ENCODE measurements at places on chromosomes 2 and 18.

DNA sequence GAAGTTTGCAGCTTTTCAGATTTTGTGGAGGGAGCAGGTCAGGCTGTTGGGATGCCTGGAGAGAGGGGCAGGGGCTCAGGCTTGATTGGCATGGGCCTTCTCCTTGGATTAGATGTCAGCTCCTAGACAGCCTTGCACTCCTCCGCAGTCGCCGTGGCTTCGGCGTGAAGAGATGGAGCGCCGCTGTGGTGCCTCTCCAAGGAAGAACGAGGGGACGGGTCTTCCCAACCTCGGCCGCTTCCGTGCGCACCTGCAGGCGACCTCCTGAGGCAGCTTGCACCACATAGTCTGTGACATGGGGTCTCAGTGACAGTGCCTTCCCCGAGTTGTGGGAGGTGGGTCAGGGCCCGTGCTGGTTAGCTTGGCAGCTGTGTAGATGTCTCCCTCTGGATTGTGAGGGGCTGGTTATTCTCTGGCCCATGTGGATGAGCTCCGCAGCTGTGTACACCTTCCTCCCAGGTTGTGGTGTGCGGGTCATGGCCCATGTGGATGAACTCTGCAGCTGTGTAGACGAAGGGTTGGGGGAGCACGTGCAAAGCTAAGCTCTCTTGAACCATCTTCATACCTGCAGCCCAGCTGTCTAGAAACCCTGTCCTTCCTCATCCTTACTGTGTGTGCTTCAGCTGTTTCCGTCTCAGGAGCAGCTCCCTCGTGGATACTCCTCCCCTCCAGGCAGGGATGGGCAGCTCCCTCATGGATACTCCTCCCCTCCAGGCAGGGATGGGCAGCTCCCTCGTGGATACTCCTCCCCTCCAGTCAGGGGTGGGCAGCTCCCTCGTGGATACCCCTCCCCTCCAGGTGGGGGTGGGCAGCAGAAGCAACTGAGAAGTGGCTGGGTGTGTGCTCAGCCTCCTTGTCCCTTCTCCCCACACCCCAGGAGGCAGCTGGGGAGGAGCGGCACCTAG, 170.3 kb downstream of the LDLRAD4 start:
- no peak for DNase-seq

- no peak for DNase-seq
Observed at GRCh38 chr2:109489296-109489695, 124.5 kb downstream of the SEPTIN10 start.

DNA sequence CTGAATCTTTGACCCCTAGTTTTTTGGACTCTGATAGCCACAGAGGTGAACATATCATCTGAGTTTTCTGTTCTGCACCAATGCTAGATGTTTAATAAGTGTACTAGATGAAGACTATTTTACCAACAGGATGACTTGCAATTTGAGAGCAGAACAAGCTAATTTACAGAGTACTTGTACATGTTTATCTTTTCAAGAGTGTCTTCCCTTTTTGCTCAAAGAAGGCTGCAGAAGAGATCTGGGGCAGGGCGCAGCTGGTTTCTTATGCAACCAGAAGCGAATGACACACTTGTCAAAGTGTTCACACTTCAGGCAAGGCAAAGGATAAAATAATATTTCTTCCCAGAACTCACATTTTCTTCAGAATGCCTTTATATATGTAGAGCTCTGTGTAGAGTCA, 86.0 kb downstream of the VWA3B start:
- no peak for DNase-seq

DNA sequence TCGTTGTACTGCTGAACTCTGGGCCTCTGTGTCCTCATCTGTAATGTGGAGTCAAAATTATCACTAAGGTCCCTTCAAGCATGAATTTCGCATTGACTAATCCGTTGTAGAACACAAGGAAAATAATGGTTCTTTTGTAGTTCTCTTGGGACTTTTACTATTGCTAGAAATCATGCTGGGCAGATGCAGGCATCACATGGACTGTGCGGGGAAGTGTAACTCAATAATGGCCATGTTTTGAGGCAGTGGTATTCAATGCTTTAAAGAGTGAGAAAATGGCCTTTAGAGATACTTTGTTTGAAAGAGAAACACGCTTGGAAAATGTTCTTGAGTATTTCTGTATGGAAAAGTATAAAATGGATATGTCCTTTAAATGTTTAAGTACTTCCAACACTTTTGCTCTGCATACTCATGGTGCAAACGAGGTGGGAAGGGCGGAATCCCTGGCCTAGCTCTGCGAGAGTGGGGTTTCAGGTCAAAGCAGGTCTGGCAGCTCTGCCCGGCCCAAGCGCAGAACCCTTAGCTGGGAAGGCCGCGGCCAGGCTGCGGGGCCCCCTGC, 117.3 kb upstream of the MSTN start:
- no peak for DNase-seq

DNA sequence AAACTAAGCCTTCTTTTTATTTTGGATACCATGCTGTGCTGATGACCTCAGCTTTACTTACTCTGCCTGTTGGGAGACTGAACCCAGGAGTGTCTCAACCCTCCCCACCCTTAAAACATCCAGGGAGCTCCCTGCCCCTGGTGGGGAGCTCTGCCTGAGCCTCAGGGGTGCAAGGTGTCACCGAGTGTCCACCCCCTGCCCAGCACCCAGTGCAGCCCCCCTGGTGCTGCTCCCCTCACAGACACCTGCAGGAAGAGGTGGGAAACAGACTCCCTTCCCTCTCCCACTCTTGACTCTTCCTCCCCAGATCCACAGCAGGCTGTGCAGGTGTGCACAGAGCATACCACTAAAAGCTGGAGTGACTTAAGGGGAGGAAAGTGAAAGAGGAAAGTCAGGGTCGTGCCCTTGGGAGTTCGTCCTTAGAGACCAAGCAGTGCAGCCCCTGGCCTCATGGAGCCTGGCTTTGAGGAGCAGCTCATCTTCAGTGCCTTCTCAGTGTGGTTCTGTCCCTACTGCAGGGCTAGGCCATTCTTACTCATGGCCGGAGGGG, 51.3 kb downstream of the MYO7B start:
- peak; percentile 1 for DNase-seq

DNA sequence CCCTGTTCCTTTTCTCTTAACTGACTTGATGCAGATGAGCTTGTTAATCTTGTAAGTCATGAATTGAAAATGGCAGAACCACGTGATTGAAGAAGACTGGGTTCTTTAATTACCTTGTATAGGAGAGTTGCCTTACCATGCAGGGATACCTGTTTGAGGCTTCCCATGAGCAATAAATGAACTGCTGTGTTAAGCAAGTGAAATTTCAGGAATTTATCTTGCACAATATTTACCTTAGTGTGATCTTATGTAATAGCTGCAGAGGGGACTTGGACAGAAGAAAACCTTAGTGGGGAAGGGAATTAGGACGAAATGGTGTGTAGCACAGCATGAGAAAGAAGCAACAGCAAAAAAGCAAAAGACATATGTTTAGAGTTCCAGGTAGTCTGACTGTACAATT, 384.0 kb upstream of the TMEFF2 start:
- DNase-seq, result no peak

- DNase-seq, result no peak
Observed at GRCh38 chr18:46346213-46346612, 242.0 kb downstream of the HAUS1 start.

- no peak for DNase-seq
Observed at GRCh38 chr2:168699844-168700417, 102.5 kb upstream of the NOSTRIN start.

DNA sequence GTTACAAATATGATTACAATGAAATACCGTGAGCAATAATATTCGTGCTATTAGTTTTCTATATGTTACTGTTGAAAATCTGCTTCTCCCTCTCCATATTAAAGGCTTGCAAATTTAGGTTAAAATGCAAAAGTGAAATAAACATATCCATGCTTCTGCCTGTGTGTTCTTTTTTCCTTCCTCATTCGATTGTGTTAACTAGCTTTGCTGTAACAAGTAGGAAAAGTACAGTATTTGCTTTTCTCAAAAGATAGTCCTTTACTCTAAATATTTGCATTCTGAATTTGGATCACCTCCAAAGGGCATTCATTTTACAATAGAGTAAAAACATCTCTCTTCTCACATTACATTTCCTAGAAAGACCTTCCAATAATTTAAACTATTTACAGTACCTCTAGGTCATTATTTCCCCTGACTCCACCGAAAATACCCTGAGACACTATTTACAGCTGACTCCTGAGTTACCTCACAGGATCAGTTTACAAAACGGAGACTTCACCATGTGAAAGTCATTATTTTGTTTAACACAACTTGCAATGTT, 835.0 kb upstream of the FANCL start:
- no peak for DNase-seq

GRCh38 chr18:21141668-21142422, 30.2 kb upstream of the ROCK1 start:
- no peak for DNase-seq

DNA sequence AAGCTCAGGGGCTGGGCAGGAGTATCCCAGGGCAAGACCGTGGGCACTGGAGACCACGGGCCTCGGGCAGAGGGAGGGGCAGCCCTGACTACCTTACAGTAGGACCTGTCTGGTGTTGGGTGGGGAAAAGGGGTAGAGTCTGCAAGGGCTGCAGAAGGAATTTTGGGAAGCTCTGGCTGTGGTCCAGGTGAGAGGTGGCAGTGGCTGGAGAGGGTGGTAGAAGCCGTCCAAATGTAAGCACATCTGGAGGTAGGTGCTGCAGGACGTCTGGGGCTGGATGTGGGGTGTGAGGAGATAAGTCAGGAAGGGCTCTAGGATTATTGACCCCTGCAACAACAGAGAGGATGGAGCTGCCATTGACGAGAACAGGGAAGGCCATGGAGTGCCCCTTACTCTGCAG, 486.7 kb downstream of the EIPR1 start:
- no peak for DNase-seq

- DNase-seq, result peak; percentile 90
Observed at GRCh38 chr2:202375609-202376408, at the start of gene BMPR2. TSS of gene BMPR2 (plus strand) at chr2:202376327. CDS start at chr2:202377475, 1,148 bp downstream.

GRCh38 chr18:44537526-44537925, 143.2 kb upstream of the SETBP1 start:
- no peak for DNase-seq

GRCh38 chr2:102892698-102893310, 131.0 kb downstream of the TMEM182 start:
- no peak for DNase-seq

DNA sequence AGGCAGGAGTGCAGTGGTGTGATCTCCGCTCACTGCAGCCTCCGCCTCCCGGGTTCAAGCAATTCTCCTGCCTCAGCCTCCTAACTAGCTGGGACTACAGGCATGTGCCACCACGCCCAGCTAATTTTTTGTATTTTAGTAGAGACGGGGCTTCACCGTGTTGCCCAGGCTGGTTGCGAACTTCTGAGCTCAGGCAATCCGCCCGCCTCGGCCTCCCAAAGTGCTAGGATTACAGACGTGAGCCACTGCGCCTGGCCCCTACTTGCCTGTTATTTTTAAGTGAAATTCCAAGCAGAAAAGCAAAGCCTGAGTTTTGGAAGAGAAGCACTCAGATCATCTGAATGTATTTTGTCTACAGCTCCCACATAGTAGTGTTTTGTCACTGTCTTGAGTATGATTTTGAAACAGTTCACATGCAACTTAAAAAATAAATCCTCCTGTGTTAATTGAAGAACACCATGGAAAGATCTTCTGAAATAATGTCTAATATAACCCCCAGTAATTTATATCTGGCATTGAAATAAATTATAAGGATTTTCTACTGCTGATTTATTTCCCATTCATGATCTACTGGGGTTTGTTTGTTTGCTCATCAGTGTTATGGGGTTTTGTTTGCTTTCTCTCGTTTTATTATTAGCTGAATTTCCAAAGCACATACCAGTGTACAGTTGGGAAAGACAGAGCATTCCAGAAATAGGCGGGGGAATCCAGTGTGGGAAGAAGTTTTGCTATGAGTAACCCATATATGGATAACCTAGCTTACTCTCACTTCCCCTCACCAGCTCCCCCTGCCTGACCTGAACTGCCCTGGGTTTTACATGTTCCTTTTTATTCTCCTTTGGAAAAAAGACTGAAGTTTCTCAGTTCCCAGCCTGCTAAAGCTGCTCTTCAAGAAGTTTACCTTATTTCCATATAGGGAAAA, 80.1 kb upstream of the MAP3K20 start:
- DNase-seq, result no peak

GRCh38 chr18:70371908-70372307, 83.1 kb downstream of the SOCS6 start:
- DNase-seq, result no peak

DNA sequence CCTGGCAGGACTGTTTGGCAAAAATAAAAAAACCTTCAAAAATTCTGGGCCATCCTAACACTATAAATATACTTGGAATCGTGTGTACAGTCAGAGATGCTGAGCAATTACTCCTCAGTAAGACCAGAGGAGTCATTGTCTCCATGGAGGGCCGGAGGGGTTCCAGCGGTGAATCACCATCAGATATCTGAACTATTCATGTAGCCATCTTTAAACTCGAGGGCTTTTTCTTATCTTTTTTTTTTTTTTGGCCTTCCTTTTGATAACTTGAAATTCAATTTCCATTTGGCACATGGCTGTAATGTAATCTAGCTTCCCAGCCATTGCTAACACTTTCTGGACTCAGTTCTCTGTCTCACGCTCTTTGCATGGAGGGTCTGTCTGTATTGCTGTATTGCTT, 7.4 kb upstream of the FHL2 start:
- no peak for DNase-seq

- DNase-seq, result no peak
Observed at GRCh38 chr2:31390324-31390723, 24.2 kb downstream of the XDH start.

Measured in WERI-Rb-1 (cell line).